Aorta (tissue), 5 donors: ENCODE measurements at places on chromosomes 7 and 10. TPM values are rescaled to one million over a fixed set of nuclear protein-coding genes. Genes with fewer than 3 reads are reported as not detected.

The FBXO24 gene
- not detected for total RNA-seq

The RNF133 gene
- 1.0 TPM for total RNA-seq

The ATOH7 gene
- 0.23 TPM for total RNA-seq

The CDK6 gene
- 17.3 TPM for total RNA-seq

The ZNF107 gene
- 9.5 TPM for total RNA-seq

The ZNF518A gene
- 18.7 TPM for total RNA-seq

The LANCL2 gene
- total RNA-seq = 8.8 TPM

The TFR2 gene
- total RNA-seq = 0.45 TPM

GRCh38 chr10:124240839-124241291, 147.5 kb upstream of the CHST15 start:
- DNase-seq = peak; percentile 39

DNA sequence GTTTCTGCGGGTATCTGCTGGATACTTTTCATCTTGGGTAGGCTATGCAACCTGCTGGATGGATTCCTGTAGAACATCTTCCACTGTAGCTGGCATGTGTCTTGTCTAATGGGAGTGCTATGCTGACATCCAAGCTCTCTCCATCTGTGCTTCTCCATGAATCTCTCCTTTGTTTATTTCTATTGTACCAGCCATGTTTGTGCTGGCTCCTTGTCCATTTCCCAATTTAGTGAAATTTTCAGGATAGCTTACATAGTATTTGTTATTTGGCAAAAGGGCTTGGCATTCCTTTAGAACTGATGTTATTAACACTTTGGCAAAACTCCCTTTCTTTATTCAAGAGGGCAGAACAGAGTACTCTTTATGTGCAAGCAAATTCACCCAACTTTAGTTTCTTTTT, 198.0 kb downstream of the CSTF2T start:
- DNase-seq = no peak

DNA sequence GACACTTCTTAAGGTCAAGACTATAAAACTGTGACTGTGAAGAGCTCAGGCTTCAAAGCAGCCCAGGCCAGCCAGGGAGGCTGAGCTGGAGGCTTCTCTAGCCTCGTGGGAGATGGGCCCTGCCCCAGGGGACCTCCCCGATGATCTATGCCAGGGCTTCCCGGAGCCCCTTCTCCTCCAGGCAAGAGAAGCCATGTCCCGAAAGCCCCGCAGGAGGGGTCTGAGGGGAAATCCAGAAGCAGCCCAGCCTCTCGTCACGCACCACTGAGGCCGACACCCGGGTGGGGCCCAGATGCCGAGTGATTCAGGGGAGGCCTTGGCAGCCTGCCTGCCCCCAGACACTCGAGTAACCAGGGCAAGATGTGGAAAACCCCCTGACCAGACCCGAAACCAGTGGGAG, 63.7 kb downstream of the PROSER2 start:
- DNase-seq = peak; percentile 73

DNA sequence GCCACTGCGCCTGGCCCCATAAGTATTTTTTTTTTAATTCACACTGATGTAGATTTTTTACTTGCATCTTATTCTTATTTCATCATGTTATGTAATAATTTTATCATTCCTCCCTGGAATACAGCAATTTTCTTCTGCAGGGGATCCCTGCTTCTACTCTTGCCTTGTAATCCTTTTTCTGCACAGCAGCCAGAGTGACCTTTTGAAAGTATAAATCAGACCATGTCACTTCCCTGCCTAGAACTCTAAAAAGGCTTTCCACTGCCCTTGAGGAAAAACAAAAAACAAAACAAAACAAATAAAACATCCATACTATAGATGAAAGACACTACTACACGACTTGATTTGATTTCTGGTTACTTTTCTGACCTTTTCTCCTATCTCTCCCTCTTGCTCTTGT, 1334.7 kb downstream of the REEP3 start:
- no peak for DNase-seq

- DNase-seq = no peak
Observed at GRCh38 chr10:130224228-130224627, 88.0 kb downstream of the GLRX3 start.

- no peak for DNase-seq
Observed at GRCh38 chr7:49527182-49527581, 246.3 kb upstream of the VWC2 start.

DNA sequence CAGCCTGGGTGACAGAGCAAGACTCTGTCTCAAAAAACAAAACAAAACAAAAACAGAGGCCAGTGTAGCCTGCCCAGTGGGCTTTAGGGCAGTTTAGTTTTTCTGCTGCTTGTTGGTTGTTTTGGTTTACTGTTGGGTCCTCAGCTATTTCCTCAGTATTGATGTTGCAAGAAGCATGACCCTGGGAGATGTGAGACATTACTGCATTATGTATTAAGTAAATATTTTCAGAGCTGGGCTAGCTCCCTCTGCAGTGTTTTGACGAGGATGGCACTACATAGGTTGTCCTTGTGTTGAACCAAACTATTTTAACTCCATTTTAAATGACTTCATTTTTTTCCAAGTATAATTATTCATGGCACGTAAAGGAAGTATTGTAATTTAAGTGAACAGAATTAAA, 4.8 kb downstream of the AKAP9 start:
- no peak for DNase-seq

GRCh38 chr7:21192657-21193056, 235.2 kb upstream of the SP4 start:
- no peak for DNase-seq
